Naive B cell (primary cell): ENCODE measurements at places on chromosomes 16 and 17.

GRCh38 chr16:30805370-30806169, 18.6 kb upstream of the ZNF629 start:
- H3K27ac ChIP-seq, result peak overlapping the region; percentile 60
- peak; percentile 41 for DNase-seq
- H3K4me1 ChIP-seq, result peaks cover 14% of the 10 kb centered on the region

DNA sequence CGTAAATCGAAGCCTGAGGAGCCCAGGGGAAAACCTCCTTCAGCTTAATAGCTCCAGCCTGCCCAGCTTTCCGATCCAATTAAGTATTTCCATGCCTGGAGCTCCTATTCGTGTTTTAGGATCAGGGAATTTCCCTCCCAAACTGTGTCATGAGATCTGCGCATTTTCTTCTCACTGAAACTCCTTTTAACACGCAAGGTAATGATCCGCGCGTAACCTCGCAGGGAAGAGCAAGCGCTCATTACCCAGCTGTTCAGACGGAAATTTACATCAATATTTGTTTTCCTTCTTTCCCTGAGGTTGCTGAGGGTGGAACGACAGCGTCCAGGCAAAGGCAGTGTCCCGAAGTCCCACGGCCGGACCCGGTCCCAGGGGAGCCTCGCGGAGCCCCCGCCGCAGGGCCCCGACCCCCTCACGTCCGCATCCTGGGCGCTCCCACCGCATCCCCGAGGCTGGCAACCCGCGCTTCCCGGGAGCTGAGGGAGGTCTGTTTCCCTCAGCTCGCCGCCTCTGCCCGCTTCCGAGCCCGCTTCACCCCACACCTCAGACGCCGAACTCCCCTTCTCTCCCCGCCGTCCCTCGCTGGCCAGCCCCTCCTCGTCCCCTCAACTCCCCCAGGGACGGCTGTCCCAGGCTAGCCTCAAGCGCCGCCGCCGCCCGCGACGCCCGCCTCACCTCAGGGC, 415 bp downstream of the ABCA5 start:
- peak overlapping the region; percentile 97 for H3K4me3 ChIP-seq
- peak overlapping the region; percentile 97 for H3K27ac ChIP-seq
- peaks cover 16% of the 10 kb centered on the region for H3K4me1 ChIP-seq
- peak; percentile 5 for DNase-seq
- no peaks in the 10 kb centered on the region for H3K36me3 ChIP-seq
- peaks cover 8% of the 10 kb centered on the region for H3K27me3 ChIP-seq

DNA sequence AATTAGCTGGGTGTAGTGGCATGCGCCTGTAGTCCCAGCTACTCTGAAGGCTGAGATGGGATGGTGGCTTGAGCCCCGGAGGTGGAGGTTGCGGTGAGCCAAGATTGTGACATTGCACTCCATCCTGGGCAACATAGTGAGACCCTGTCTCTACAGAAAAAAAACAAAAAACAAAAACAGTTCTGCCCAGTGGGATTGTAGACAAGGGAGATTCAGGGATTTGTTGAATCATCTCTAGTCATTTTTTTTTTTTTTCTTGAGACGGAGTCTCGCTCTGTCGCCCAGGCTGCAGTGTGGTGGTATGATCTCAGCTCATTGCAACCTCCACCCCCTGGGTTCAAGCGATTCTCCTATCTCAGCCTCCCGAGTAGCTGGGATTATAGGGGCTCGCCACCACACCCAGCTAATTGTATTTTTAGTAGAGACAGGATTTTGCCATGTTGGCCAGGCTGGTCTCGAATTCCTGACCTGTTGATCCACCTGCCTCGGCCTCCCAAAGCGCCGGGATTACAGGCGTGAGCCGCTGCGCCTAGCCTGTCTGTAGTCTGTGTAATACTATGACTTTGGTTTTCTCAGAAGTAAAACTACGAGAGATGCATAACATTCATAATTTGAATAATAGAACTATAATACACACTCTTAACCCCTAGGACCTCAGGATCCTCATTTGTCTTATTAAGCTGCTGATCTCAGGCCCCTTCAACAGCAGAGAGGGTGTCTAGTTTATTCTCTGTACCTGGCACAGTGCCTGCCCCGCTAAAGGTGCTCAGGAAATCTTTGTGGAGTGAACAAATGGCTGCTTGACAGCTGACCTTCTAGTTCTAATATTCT, 1.4 kb downstream of the TEN1 start:
- no peaks in the 10 kb centered on the region for H3K36me3 ChIP-seq
- no peak for DNase-seq
- H3K27ac ChIP-seq, result peak overlapping the region; percentile 100
- H3K4me3 ChIP-seq, result peak overlapping the region; percentile 98
- H3K27me3 ChIP-seq, result no peaks in the 10 kb centered on the region

DNA sequence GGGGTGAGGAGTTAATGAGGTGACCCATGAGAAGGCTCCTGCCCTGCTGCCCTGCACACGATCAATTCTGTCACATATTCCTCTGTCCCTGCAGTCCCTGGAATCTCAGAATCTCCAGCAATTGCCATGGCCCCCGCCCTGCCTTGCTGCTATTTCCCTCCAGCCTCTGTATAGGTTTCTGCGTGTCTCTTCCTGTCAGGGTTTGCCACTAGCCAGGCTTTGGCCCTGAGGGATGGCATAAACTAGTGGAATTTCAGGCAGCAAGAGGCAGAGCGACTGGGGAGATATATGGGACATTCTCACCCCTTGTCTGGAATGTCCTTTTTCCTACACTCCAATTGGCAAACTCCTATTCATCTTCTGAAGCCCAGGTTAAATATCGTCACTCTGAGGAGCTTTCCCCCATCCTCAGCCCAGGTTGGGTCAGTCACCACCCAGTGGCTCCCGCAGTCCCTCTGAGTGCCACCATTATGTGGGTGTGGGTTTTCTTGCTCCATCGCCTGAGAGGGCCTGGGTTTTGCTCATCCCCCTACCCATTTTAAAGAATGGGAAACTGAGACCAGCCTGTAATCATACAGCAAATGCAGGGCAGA, 15.5 kb upstream of the NATD1 start:
- peak overlapping the region; percentile 27 for H3K4me3 ChIP-seq
- no peaks in the 10 kb centered on the region for H3K36me3 ChIP-seq
- no peak for DNase-seq
- no peaks in the 10 kb centered on the region for H3K27me3 ChIP-seq
